Stomach (tissue), 19 donors: ENCODE measurements at places on chromosomes 16 and 17. TPM values are rescaled to one million over a fixed set of nuclear protein-coding genes. Genes with fewer than 3 reads are reported as not detected.

NEUROD2 gene
- polyA plus RNA-seq = 0.03 TPM

CHMP6 gene
- polyA plus RNA-seq = 30.5 TPM

ZG16B gene
- 13.0 TPM for polyA plus RNA-seq

PKD1 gene
- polyA plus RNA-seq = 10.4 TPM
